EH (cell line): ENCODE measurements at places on chromosomes 11 and 22.

DNA sequence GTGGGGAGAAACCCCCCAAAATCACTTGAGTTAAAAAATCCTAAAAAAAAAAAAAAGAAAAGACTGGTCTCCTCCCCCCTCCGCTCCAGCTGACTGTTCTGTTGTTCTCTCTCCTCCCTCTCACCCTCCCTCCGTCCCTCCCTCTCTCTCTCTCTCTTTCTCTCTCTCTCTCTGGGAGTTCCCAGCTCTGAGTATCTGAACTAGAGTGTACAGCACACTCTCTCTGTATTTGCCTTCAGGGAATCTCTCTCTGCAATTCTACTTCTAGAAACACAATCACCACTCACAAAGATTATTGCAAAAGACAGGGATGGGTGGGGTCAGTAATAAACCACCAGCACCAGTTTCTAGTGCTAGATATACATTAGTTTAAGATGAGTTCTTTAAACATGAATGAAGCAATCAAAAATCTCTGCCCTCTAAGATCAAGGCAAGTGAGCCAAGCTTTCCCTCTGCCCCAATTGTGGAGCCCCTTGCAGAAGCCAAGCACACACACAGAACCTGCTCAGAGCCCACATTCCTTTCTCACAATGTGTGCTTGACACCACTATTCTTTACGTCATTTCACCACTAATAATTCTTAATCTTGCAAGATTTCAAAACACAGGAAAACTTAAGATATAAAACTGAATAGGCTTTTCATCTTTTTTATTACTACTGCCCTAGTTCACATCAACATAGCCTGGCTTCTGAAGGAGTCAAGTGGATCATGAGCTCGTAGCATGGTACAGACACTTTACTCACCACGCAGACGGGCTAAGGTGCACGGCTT is 133.5 kb downstream of the RBFOX2 start:
- DNase-seq = peak; percentile 91

- DNase-seq = no peak
Observed at GRCh38 chr11:61553373-61554171, 27.3 kb downstream of the SYT7 start.

DNA sequence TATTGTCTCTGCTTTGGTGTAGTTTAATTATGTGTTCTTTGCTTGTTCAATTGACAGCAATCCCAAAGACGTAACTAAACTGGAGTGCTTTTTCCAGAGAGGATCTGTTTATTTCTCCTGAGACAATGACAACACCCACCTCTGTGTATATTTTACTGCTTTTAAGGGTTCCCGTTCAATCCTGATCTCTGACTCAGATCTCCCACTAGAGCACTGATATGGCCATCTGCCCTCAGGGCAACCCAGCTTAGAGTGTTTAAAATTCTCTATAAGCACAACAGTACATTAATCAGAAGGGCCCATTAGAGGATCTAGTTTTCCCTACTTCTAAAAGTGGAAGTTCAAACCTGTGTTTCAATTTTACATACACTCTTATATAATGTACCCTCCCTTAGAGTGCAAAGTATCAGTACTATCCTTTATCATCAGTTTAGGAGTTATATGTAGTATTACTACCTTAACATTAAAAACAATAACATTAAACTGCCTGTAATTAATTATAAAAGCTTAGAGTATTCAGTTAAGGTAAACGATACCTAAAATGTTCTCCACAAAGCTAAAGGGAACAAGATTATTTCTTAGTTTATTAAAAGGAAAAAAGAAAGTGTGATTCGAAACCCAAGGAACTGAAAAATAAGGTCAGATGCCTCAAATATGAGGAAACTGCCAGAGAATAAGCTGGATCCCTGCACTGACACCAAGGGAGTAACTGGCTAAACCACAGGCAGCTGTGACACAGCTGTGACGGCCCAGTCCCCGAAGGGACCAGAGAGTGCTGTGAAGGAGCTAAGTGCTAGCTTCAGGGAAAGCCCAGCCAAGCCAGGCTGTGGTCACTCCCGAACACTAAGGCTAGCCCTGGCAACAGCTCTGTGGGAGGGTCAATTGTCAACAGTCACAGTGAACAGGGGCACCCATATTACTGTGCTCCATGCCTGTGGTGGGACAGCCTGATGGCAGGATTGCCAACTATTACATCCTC is 15.2 kb downstream of the UFD1 start:
- peak; percentile 92 for DNase-seq

DNA sequence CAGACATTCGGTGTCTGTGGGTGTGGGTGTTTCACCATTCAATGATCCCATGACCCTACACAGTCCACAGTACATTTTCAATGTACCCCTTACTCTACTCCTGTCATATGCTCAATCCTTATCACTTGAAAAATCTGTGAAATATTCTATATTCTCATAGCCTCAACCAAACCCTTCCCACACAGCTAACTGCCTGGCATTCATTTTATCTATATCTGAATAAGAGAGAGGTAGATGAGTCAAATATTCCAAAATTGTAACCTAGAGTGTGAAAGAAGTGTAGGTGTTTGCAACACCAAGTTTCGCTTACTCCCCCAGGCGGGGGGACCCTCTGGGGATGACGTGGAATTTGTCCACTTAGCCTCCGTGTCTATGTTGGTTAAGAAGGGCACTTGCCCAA is 354.8 kb downstream of the ETS1 start:
- no peak for DNase-seq

DNA sequence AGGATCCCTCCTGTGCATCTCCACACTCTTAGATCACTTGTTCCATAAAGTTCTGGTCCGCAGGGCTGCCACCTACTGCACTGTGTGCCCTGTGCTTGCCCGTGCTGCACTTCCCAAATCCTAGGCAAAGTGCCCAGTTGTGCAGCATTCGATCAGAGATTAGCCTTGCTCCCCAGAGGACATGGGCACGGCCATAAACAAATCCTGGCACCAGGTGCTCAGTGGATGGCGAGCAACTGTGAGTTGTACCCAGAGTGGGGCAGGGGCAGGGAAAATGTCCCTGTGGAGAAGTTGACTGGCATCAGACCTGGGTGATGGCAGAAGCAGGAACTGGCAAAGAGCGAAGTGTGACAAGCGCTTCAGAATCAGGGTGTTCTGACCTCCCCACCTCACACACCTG is 4.7 kb downstream of the FADS2 start:
- no peak for DNase-seq

DNA sequence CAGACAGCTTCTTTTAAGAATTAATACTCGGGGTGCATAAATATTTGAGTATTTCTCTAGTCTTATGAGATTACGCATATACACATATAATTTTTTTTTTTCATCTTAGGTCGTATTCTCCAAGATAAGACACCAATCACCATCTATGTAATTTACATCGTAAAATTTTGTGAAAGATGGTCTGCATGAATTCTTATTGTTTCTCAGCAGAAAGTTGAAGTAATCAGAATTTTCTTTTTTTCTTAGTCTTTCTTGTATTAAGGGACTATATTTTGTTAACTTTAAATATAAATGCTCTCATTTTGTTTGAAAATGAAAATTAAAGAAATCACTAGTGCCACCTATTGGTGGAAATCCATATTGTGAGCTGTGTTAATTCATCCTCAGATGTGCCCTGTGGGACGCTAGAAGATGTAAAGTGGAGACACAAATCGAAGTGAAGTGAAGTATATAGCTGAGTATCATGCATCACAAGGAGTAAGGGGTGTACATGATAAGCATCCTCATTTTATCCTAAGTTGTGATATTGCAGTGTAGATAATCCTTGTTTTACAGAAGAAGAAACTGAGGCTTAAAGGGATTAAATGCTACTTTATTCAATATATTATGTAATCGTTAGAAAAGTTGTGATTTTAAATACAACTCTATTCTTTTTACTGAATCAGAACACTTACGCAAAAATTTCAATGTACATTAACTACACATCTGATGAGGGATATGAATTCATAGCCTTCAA is 2084.3 kb downstream of the LRRC4C start:
- DNase-seq = no peak

GRCh38 chr22:37222440-37222971 is 10.2 kb upstream of the SSTR3 start:
- no peak for DNase-seq

DNA sequence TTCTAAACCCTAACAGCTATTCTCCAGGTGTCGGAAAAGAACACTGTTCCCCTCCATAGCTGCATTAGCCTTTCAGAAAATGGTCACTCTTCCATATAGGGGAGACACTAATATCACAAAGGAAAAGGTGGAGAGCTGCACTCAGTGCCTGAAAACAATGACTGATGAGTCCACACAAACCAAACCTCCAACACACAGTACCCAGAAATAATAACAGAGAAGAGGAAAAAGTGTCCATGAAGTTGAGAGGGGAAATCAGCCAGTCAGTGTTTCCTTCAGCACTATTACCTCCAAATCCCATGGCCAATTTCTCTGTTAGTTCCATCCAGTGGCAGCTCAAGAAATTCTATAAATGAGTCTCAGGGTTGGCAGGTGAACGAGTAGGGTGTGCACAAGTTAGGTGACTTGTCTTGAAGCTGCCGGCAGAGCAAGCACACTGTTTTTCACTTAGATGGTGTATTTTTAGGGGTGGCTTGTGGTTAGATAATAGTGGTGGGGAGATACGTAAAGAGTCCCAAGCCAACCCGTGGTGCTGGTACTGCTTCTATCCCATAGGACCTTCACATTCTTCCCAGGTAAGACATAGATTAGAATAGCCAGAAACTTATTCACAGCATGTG is 84.5 kb upstream of the CHRM4 start:
- DNase-seq = no peak

DNA sequence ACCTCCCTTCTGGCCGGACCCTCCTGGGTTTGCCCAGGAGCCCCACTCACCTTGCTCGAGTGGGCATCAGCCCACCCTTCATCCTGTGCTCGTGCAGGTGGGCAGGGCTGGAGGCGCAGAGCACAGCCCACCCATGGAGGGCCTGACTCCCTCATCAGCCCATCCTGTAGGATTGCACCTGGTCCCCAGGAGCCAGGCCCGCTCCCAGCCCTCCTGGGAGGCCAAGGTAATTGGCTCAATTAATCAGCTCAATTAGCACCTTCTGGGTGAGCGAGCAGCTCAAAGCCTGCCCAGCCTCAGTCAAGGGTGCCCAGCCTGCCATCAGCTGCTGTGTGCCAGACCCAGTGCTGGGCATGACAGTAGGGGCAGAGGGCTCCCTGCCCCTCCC is 58.1 kb upstream of the NECTIN1 start:
- no peak for DNase-seq
